ENCODE measurements at places on chromosomes 2 and 18.

- DNase-seq = no peak
Measured at GRCh38 chr2:120669971-120670370, 65.7 kb upstream of the GLI2 start.

DNA sequence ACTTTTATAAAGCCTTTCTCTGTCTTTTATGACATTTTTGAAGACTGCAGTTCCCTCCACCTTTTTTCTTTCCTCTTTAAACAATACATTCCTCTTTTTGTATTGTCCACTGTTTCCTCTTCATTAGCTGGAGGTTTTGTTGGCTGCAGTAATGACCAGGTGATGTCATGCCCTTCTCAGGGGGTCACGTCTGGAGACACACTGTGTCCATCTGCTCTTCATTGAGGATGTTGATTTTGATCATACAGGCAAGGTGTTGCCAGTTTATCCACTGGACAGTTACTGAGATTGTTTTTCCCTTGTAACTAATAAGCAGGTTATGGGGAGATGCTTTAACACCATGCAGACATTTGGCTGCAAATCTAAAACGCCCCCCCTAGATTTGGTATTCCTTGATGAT is 19.8 kb downstream of the ZNF407 start:
- no peak for DNase-seq

DNA sequence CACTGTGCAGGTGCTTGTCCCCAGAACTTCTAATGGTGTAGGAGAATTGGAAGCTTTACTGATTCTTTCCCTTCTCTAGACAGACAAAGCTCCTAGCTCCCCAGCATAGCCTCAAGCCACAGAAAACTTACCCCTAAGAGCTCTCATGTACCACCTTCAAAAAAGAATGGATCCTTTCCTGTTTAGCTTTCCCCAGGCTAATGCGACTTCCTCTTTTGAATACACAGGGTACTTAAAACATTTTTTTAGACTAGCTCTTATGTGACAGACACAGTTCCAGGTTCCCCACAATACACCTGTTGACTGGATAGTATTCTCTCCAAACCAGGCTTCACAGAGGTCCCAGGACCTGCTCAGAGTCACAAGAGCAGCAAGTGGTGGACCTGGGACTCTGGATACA is 8.3 kb downstream of the CTAGE1 start:
- peak; percentile 25 for DNase-seq

GRCh38 chr18:75406491-75407445 is 20.7 kb downstream of the SMIM21 start:
- DNase-seq = no peak

DNA sequence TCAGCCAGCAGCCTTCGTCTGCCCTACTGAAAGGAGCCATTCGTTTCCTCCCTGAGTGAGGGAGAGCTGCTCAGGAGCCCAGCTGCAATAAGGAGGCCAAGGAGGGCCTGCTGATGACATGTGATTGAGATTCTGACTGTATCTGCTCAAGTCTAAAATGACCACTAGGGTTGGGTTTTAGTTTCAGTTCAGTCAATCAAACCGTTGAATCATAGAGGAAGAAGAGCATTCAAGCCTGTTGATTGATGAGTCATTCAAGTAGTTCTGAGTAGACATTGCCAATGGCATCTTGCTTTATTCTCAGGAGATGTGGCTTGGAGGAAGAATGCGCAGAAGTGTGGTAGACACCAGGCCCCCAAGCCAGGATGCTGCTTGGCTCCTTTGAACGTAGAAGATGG is 19.9 kb upstream of the BCL2L11 start:
- peak; percentile 16 for DNase-seq

DNA sequence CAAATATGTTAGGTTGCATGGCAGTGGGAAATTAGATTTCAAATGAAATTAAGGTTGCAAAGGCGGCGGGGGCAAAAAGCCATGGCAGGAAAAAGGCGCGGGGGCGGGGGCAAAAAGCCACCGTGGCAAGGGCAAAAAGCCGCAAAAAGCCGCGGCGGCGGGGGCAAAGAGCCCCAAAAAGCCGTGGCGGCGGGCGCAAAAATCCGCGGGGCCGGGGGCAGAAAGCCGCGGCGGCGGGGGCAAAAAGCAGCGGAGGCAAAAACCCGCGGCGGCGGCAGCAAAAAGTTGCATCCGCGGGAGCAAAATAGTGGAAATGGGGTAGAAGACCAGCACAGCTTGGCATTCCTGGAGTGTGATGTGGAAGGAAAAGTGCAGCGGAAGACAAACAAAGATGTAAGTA is 417.1 kb downstream of the ANKRD30B start:
- no peak for DNase-seq

DNA sequence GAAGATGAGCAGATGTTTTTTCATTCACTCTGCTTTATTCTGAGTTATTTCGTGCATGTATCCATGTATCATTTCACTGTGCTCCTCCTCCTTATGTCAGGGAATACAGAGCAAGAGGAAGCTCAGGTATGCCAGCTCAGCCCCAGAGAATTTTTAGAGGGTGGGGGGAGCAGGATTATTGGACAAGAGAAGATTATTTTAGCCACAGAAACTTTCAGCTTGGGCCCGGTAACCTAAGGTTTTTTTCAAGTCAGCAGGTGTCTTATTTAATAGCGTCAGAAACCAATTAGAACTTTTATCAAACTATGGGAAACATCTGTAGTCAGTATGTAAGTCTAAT is 232.9 kb upstream of the SIX3 start:
- DNase-seq = no peak

DNA sequence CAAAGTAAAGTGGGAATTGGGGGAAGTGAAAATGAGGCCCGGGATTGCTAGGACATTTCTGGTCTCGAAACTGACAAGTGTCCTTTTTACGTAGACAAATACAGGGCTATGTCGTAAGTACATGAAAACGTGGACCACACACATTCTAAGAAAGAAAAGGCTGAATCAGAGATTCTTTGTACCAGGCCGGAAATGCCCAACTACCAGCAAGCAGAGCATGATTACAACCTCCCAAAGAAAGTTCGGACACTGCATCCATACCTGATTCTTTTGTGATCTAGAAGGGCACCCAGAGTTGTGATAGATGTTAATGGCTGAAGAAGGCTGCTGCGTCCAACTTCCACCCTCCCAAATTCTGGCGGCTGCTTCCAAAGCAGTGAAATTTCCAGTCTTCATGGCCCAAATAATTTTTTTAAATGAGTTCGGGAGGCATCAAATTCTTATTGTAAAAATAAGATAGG is 1.7 kb downstream of the RBMS1 start:
- DNase-seq = no peak

DNA sequence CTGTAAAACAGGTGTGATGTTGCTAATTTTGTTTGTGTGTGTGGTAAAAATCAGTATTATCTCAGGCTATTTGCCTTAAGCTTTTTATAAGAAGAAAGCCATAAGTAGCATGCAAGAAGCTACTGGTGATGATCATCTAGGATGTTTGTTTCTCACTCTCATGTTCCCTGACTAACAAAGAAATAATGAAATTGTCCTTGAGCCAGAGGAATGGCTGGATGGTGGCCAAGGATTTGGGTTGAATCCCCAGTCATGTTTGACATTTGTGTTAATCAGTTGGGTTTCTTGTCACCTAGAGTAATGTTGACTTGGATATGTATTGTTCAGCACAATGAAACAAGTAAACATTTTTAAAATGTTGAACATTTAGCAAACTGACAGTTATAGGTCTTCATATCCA is 496.8 kb upstream of the ZEB2 start:
- DNase-seq = no peak

GRCh38 chr18:519019-519879 is 18.7 kb upstream of the COLEC12 start:
- DNase-seq = peak; percentile 61

GRCh38 chr2:51846796-51847195 is 814.9 kb upstream of the NRXN1 start:
- DNase-seq = no peak

DNA sequence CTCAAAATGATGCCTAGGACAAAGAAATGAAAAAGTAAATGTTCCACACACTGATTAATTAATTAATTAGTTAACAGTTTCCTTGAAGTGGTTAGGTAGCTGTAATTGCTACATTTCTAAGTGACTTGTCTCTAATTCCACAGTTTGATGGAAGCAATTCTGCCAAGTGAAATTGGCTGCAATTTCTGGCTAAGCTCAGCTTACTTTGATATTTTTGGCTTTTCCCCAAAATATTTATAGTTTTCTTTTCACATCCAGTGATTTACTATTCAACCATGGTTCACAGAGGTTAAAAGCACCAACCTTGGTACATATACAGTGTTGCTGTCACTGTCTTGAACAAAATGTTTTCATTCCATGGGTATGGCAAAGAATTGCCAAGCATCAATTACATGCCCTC is 459.5 kb upstream of the CDH20 start:
- no peak for DNase-seq

GRCh38 chr2:144351687-144352086 is 168.2 kb downstream of the ZEB2 start:
- DNase-seq = no peak

DNA sequence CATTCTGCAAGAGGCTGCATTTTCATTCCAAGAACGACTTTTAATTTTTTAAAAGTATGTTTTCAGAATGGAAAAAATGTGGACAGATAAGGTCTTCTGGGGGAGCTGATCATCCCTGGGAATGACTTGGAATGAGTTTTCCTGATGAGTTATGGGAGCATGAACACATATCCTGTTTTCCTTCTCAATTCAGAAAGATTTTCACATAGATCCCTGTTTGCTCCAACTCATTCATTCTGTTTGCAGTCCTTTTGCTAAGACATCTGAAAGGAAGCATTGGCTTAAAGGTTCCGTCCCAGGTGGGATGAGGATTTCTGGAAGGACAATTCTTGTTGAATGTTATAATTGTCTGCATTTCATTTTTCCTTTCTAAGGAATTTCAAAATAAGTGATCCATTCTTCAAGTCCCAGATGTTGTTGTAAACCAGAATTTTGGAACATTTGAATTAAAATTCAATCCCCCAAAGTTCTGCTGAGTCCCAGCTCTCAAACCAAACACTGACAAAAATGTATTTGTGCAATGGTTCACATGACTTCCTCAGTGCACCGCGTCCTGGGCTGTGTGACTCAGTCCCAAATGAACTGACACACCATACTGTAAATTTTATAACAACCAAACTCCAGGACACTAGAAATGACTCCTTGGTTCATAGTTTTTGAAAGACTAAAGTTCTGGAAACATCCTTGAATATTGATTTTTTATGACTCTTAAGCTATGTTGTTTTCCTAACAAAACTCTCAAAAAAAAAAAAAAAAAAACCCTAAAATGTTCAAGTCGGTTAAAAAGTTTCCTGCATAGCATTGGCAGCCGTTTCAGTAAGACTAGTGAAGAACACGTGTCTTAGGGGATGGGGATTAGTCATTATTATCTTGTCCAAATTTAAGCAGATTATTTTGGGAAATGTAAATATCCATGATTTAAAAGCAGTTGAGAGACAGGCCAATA is 281.8 kb upstream of the TCF4 start:
- DNase-seq = no peak

DNA sequence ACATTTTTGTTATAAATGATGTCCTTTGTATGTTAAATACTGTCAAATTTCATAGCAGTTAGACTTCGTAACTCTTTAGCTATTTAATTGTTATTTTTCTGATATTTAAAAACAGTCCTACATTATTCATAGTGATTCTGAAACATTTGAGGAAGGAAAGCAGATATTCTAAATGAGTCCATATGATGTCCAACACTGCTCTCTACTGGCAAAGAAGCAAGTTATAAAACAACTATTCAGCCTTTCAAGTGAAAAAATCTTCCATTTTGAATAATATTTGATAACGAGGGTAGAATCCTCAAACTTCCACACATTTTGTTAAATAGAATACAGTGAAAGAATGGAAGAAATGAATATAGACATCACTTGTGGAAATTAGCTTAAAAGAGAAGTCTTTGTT is 220.8 kb downstream of the GULP1 start:
- peak; percentile 27 for DNase-seq

DNA sequence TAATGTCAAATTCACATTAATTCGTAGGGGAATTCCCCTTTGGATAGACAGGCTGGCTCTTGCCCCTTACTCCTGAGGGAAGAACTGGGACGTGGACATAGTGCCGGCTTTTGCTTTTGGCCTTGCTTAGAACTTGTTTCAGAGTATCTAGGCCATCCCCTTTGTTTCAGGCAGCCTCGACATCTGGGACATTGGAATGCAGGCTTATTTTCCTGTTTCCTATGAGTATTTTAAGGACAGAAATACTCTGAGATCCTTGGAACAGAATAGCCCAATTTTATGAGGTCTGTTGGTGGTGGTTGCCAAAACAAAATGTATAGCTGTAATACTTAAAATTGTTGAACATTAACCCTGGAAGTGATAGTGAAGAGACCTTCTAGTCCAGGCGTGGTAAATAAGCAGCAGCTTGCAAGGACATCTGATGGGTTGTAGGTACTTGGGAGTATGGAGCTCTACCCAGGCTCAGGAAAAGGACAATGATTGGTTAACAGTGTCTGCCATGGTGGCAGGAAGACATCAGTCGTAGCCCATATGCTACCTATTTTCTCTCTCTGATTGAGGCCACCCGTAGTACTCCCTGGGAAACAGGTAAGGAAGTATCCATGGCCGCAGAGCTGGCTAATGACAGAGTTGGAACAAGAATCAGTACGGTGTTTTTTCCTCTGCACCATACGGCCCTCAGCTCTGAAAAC is 112.4 kb downstream of the CDK15 start:
- DNase-seq = no peak

- no peak for DNase-seq
Measured at GRCh38 chr2:133755480-133756300, 187.4 kb upstream of the NCKAP5 start.

DNA sequence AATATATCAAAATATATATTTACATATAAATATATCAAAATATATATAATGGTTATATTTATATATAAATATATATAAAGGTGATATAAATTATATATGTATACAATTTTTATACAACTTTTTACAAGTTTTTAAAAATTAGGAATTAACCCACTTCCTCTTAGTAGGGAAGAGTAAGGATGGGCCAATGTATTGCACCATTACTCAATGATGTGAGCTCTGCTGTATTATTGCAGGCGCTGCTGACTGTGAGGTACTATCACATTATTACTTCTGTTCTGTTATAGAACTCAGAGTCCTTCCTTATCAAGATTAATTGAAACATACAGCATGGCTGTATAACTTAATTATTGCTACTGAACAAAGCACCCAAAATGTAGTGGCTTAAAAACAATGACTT is 46.0 kb downstream of the CCDC195 start:
- DNase-seq = no peak

DNA sequence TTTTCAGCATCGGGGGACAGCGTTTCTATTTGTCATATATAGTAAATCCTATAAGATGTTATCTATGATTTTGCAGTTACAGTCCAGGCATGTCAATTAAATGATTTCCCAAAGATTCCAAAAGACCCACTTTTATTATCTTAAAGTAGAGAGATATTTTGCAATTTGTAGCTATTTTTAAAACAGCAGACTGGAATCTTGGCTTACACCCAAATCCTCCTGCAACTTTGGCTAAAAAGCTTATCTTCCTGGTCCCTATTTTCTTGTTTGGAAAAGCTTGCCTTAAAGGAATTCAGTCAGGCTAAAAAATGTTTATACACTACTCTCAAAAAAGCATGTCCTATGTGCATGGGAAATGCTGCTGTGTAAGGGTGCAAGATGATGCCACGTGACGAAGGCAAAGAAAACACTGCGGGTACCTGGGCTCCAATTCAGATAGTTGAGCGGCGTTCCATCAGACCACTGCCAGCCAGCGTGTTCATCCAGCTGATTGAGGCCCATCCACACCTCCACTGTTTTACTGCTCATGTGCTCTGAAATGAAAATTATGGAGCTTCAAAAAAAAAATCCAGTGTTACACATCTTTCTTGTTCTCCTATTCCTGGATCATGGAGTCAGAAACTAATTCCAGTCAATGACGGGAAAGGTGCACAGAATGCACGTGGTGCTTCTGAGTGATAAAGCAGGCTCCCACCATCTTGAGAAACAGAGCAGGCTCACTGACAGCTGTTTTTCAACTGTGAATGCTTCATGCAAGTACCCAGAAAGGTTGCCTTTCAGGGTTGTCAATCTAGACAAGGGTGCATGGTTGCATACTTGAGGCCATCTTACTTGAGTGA is 33.8 kb downstream of the PLA2R1 start:
- no peak for DNase-seq

Data from KBM-7 (cell line).